ENCODE measurements at places on chromosomes 5 and 9.

GRCh38 chr9:16970321-16970720 is 99.9 kb upstream of the BNC2 start:
- DNase-seq: no peak

- DNase-seq: no peak
Observed at GRCh38 chr9:113746486-113746885, 129.6 kb upstream of the ZNF618 start.

DNA sequence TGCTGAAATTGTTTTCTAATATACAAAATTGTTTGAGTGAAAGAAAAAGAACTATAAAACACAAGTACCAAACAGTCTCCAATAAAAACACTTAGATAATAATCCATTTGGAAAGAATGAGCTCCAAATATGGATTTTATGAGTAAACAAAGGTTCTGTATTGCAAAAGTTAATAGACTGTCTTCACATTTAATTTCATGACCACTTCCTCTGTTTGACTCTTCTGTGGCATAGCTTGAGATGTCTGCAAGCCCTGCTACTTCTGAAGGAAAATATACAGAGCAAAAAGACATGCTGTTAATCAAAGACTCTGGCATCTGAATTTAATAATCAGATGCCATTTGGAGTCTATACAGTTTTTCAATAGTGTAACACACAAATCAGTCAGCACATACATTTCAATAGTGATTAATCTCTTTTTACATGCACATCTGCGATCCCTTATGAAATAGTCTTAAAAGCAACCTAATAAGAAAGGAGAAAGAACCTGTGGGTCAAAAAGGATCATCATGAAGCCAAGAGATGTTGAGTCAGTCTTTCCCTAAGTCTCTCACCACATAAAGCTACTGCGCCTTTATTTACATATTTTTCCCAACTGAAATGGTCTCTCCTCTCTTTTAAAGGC is 165.4 kb upstream of the LHFPL2 start:
- DNase-seq: peak; percentile 81

- no peak for DNase-seq
Observed at GRCh38 chr5:15236911-15237508, 263.0 kb upstream of the FBXL7 start.

- DNase-seq: no peak
Observed at GRCh38 chr9:127883959-127884358, 6.5 kb upstream of the AK1 start.

- DNase-seq: peak; percentile 28
Observed at GRCh38 chr5:154713615-154714125, 41.5 kb upstream of the LARP1 start.

DNA sequence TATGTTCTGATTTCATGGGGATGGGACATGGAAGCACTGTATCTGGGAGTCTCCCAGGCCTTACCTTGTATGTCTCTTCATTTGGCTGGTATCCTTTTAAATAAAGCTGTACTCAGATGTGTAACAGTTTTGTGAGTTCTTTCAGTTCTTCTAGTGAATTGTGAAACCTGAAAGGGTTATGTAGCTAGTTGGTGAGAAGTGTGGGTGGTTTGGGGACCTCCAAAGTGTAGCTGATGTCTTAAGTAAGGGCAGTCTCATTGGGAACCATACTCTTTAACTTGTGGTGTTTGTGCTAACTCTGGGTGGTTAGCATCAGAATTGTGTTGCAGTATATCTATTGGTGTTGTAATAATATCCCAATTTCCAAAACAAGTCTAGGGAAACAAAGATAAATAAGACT is 166.9 kb upstream of the CCNH start:
- no peak for DNase-seq

DNA sequence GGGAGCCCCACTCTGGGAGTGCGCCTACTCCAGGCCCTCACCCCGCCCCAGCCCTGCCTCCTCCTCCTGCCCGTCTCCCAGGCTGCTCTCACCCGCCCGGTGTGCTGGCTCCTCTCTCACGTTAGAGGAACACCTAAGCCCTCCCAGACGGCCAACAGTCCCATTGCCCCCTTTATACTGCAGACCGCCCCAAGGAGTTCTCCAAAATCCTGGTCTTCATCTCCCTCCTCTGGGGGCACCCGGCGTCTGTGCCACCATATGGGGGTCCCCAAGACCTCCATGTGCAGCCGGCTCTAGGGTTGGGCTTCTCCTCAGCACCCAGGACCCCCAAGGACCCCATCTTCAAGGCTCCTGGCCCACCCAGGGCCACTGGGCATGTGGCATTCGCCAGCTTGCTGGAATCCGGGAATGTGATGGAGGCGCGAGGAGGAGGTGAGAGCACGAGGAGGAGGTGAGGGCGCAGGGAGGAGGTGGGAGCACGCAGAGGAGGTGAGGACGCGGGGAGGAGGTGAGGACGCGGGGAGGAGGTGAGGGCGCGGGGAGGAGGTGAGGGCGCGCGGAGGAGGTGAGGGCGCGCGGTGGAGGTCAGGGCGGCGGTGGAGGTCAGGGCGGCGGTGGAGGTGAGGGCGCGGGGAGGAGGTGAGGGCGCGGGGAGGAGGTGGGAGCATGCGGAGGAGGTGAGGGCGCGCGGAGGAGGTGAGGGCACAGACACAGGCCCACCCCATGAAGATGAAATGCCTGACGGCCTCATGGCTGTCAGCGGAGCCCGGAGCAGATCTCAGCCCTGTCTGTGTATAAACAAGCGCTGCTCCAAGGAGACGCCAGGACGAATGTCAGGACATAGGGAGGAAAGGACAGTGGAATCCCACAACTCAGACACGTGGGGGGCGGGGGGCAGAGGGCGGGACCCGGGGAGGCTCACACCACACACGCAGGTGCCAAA is 41.2 kb downstream of the EXD3 start:
- DNase-seq: no peak

- DNase-seq: no peak
Observed at GRCh38 chr9:120390637-120391190, 189.3 kb downstream of the CDK5RAP2 start.

- no peak for DNase-seq
Observed at GRCh38 chr9:125820100-125820804, 73.1 kb downstream of the PBX3 start.

DNA sequence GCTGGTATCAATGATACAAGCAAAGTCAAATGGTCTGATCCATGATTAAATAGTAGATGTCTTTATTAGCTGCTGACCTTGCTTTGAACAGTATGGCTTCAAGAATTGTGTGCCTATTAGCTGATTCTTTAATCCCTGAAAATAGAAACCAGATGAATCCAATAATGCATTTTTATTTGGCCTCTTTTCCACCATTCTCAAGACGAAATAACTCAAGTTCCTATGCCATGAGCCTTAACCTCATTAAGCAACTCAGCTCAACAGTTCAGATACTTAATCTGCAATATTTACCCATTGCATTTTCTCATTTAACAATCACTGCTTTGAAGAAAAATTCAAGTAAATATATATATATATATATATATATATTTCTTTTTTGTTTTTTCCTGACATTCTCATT is 588.6 kb upstream of the MEF2C start:
- DNase-seq: peak; percentile 1

DNA sequence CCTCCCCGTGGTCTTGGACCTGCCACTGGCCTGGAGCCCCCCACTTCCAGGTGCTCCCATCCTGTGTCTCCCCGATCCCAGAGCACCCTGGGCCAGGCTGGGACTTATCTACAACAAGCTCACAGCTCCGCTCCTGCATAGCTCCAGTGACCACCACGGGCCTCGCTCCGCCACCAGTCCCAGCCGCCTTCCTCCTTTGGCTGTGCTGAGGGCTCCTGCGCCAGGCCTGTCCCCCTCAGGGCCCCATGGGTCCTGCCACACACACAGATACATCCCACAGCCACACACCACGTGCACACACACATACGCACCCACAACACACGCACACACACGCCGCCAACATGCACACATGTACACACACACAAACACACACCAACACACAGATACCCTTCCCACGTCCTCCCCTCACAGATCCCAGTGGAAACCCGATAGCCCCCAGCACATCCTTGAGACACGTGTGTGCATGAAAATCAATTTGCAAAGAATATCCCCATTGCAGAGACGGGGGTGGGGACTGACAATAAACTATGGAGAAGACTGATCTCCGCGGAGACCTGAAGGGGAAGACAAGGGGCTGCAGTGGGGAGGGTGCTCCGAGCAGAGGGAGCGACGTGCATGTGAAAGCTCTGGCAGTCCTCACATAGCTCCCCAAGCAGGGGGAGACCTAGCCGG is 18.5 kb upstream of the LAMC3 start:
- no peak for DNase-seq

- peak; percentile 60 for DNase-seq
Observed at GRCh38 chr5:142186857-142187594, 78.4 kb downstream of the NDFIP1 start.

DNA sequence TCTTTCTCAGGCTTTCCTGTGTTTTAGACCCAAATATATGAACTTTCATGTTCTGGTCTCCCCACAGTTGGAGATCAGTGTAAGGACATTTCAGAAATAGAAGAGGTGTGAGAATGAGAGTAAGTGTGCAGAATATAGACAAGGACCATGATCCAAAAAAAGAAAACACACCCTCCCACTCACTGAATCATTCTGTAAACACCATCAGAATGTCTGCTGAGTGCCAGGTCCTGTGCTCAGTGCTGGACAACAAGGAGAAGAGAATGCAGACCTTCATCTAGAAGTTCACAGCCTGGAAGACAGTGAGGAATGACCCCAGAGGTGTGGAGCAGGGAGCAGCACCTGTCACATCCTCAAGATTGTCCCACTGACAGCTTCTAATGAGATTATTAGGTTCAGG is 19.1 kb upstream of the SH3RF2 start:
- DNase-seq: no peak

DNA sequence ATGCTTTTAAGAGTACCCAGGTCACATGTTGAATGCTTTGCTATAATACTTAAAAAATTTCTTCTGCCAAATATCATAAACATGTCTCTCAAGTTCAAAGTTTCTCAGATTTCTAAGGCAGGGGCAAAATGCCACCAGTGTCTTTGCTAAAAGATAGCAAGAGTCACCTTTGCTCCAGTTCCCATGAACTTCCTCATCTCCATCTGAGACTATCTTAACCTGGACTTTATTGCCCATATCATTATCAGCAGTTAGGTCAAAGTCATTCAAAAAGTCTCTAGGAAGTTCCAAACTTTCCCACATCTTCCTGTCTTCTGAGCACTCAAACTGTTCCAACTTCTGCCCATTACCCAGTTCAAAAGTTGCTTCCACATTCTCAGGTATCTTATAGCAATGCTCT is 307.6 kb upstream of the TNC start:
- DNase-seq: no peak

DNA sequence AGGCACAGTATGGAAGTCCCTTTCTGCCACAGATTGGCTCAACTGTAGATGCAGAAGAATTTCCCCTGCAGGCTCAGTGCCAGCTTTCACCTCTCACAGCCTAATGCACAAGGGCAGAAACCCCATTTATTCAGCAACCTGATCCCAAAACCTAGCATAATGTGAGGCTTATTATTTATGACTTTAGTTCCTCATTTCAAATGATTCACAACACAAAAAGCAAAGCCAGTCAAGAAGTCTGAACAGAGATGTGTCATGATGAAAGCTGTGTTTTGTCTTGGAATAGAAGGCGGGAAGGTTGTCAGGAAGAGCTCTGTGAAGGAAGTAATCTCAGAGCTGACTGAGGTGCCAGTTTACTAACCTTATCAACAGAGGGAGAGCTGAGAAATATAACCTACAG is 369.7 kb downstream of the LRRC70 start:
- DNase-seq: no peak

- peak; percentile 40 for DNase-seq
Observed at GRCh38 chr9:81116340-81117137, 572.8 kb downstream of the TLE1 start.

- no peak for DNase-seq
Observed at GRCh38 chr9:14561929-14562405, 131.3 kb downstream of the ZDHHC21 start.

GRCh38 chr9:94507531-94508258 is 47.2 kb upstream of the PCAT7 start:
- no peak for DNase-seq

DNA sequence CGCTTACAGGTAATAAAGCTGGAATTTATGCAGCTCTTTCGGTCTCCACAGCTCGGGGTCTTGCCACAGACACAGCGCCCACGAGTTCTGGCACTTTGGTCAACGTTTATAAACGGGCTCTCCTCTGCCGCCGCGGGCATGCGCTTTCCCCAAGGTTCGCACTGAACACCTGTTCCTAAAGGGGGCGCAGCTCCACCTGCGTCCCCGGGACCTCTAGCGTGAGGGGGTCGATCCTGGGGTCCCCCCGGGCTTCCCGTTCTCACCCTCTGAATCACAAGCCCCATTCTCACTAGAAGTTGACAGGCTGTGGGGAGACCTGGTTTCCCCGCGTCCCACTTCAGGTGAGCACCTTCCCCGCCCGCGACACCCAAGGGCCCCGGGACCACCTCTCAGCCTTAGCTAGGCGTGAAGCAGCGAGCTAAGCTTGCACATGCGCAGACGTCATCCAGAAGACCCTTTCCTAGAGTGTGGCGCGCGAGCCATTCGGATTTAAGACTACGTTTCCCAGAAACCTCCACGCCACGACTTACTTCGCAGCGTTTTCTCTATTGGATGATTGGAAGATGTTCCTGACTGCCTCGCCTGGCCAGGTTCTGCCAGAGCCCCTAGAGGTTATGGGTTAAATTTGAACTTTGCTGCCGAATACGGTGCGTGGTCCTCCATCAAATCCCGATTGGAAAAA is 21.3 kb upstream of the ZNF782 start:
- peak; percentile 61 for DNase-seq

DNA sequence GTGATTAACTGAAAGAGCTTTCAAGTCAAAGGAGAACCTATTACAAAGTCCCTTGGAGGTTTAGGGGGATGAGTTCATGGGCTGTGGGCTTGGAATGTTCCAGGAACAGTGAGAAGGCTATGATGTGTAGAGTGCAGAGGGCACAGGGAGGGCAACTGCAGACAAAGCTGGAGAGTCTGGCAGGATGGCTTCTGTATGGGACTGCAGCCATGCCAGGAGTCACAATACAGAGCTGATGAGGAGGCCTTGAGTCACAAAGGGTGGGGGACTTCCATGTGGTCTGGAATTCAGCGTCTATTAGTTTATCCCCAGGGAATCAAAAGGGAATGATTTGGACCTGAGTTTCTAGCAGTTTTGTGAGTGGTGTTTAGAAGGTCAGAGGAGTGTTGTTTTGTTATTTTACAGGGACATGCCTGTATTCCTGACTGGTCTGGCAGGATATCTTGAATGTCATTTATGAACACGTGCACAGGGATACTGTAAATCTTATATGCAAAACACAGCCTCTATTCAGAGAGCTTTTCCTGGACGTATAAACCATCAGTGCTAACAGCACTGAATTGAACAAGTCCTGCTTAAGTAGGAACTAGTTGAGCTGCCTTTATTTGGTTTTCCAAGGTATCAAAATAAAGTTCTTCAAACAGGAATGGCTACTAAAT is 14.3 kb upstream of the TEK start:
- peak; percentile 27 for DNase-seq

GRCh38 chr5:170301149-170301548 is 3.6 kb upstream of the LCP2 start:
- no peak for DNase-seq
